ENCODE measurements at places on chromosomes 6 and 20.
A peak's percentile ranks its signal among the peaks of the same experiment; 100 is the strongest.

DNA sequence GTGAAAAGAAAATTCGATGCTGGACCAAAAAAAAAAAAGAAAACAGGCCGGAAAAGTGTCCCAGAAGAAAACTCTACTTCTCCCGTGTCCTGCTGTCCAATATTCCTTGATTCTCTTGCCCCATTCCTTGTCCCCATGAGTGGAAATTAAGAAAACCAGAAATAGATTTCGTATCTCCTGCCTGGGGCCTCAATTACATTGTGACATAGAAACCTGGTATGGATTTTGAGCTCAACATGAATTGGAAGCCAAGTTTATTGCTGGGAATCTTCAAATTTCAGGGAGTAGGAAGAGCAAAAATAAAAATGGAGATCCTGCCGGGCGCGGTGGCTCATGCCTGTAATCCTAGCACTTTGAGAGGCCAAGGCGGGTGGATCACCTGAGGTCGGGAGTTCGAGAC is 11.9 kb downstream of the ISM1 start:
- DNase-seq: no peak

DNA sequence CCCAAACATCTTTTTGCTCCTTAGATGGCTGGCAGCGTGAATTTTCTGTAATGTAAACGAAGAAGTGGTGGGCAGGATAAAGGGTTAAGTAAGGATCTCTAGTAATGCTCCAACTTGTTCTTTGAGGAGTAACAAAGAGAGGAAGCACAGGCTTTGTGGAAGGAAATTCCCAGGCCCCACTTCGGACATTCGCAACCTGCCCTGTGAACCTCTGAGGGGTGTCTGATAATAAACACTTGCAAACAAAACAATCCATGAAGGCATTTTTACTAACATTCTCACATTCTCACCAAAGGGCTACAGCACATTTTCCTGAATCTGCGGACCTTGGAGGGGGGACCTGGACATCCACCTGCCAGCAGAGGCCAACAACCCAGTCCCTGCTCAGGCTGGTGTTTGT is 25.8 kb upstream of the ADGRF5 start:
- no peak for DNase-seq

GRCh38 chr6:119161438-119161837 is 83.0 kb upstream of the FAM184A start:
- no peak for DNase-seq

DNA sequence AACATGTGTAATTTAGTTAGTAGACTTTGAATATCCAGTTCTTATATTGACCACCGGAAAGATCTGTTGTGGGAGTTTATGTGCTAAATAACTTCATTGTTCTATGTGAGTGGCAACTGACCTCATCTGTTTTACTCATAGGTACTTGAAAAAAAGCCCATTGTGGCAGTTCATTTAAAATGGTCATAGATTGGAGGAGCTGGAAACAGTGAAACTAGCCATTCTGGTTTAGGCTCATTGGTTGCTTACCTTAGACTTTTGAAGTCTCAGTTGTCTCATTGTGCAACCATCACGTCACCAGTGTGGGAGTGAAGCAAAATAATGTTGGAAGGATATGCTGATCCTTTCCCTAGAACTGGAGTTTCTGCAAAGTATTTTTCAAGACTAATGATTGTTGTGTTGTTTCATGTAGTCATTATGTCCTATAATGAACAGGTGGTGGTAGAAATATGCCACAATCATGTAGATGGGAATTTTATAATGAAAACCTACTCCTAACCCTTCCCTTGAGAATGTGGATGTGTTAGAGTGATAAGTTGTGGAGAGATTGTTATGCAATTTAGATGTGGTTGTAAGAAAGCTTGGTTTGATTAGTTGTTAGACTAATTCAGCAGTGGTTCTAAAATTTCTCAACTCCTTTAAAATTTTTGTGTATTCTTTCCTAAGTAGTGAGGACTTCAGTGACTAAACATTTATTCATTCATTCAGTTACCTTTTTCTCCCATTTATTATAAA is 18.3 kb downstream of the DSP start:
- DNase-seq: no peak

DNA sequence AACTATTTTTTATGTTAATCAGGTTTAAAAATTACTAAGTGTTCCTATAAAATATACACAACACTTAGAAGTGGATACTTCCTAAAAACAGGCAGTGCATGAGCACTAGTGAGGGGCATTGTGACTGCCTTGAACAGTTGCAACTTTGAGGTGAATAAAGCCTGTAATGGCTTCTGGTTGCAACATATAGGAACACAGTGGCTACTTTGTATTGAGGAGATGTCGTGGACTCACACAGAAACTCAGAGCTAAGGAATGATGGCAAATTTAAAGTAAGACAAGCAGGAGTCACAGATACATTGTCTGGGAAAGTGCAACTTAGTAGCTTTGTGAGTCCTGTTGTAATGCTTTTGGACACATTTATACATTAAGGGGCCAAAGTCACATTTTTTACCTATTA is 861 bp upstream of the HLA-A start:
- no peak for DNase-seq

- peak; percentile 35 for DNase-seq
Measured at GRCh38 chr6:131029626-131030297, 33.3 kb downstream of the EPB41L2 start.

GRCh38 chr6:40194447-40195170 is 260.3 kb upstream of the MOCS1 start:
- DNase-seq: no peak

- DNase-seq: no peak
Measured at GRCh38 chr6:136427378-136427717, 122.9 kb downstream of the MAP7 start.

DNA sequence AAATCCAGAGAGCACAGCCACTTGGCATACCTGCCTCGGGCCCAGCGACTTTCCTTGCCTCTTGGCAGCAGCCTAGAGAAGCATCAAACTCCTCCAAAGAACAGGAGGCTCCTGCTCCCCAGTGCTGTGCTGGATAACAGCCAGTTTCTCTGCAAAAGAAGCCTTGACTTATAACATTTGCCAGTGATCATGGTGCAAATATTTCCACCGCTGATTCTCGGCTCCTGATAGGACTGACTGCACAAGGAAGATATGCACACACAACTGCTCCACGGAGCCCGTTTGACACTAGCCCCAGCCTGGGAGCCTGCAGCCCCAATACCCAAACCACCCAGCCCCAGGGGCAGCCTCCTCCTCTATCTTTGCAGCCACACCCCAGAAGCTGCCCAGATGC is 17.5 kb downstream of the ACSS1 start:
- no peak for DNase-seq

- no peak for DNase-seq
Measured at GRCh38 chr6:111950661-111951496, 77.6 kb upstream of the FYN start.

GRCh38 chr20:33839591-33839990 is 28.4 kb downstream of the CHMP4B start:
- DNase-seq: no peak

- DNase-seq: no peak
Measured at GRCh38 chr20:3240776-3241363, 1.9 kb upstream of the SLC4A11 start.

- DNase-seq: no peak
Measured at GRCh38 chr20:36908603-36909002, 32.7 kb downstream of the TLDC2 start.

GRCh38 chr20:38726804-38727606 is 2.7 kb downstream of the SLC32A1 start:
- DNase-seq: no peak

- no peak for DNase-seq
Measured at GRCh38 chr6:52616059-52616690, 39.3 kb upstream of the TRAM2 start.

DNA sequence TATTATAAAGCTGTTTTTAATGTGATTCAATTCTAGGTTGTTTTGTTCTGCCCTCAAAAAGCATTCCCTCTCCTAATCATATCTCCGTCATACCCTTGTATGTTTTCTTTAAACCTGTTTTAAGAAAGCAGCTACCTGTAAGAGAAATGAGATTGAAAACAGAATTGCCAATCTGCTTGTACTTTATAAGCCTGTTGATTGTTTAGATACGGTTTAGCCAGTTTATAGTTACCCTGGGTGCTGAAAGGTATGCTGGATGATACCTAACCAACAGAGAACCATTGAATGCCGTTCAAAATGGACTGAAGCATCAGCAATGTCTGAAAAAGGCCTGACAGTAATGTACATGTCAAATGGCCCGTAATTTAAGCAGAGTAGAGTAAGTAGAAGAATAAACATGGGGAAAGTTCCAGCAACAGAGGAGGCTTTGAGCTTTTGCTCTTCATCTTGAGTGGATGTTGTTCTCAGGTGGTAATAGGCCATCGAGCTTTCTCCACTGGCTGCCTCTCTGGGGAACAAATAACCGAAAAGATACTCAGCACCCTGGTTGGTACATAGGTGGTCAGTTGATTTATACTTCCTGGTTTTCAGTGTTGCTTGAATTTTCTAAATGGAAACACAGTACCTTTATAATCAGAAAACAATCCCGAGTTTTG is 27.5 kb downstream of the PTPN1 start:
- DNase-seq: no peak

- DNase-seq: no peak
Measured at GRCh38 chr6:834190-834589, 141.3 kb upstream of the EXOC2 start.

DNA sequence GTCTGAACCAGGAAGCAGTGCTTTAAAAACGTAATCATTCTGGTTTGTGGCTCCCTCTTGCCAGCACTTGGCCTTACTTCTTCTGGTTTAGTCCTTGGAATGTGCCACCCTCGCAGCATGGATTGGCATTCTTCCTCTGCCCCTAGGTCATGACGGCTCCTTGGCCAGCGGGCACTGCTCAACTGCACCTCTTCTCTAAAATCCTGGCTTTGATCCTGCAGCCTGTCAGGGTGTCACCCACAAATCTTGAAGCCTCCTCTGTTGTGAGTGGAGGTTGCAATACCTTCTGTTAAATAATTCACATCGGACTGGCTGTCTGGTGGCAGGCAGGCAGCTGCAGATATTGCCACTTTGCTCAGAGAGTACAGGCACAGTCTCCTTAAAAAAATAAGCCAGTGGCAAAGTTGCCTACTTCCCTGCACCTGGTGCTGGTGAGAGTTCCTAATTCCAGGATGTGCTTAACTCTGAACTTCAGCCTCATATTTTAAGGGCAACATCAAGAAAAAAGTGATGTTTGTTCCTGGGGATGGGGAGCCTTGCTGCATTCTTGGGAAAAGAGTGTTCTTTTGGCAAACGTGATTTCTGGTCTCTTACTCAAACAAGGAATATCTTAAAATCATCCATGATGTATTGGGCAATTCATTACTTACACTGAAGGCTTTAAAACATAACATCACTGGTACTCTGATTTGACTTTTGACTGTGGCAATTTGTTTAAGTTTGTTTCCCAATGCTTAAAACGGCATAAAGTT is 179.8 kb downstream of the FOXA2 start:
- DNase-seq: no peak

DNA sequence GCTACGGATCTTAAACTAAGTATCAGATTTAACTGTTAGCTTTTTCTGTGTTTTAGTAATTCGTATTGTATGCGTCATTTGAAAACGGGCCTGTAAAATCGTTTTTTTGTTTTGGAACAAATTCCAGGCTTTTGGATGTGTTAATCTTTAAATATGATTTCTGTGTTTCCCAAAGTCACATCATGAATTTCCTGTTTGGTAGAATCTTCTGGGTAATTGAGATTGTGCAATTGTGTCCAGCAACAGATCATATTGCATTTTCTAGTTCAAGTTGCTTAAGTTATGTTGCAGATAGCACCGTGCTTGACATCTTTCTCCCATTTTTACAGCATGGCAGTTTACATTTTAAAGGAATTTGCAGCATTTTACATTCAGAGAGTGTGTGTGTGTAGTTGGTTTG is 1.9 kb downstream of the MAPK14 start:
- DNase-seq: peak; percentile 7

GRCh38 chr20:43955062-43955749 is 40.6 kb downstream of the TOX2 start:
- peak; percentile 85 for DNase-seq

- DNase-seq: no peak
Measured at GRCh38 chr6:141153563-141153962, 979.2 kb upstream of the GJE1 start.

GRCh38 chr6:47267301-47267700 is 42.4 kb downstream of the TNFRSF21 start:
- no peak for DNase-seq

DNA sequence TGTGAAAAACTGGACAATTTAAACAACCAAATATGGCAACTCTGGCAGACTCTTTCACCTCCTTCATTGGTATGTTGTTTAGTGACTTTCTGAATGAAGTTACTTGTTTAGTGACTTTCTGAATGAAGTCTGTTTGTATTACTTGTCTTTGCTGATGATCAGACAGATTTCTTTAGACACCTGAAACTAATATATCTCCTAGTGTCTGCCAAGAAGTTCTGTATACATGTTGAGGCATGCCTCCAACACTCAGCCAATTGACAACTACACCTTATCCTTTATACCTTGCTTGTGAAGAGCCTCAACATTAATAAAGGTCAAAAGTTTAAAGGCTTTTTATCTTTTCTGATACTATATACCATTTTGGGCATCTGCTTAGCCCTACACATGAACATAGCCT is 725.4 kb upstream of the EPHA7 start:
- DNase-seq: no peak

DNA sequence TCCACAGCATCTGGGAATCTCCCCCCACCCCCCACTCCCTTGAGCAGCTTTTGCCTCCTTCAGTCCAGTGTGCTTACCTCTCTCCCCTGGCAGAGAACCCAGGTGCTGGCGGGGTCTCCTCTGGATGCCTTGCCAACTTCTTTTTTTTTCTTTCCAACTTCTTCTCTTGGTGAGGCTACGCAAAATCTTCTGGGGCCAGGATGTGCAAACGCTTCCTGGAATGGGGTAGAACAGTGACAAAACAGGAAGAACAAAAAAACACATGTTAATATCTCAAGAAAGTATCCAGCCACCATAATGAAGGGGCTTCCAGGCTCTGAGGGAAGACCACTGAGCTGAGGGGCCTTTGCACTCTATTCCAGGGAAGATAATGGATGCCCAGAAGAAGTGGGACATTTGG is 53.9 kb upstream of the DDR1 start:
- no peak for DNase-seq

- no peak for DNase-seq
Measured at GRCh38 chr6:161094955-161095354, 103.4 kb downstream of the MAP3K4 start.

GRCh38 chr6:104771258-104771832 is 88.4 kb downstream of the HACE1 start:
- DNase-seq: no peak

GRCh38 chr20:63072991-63073737 is 66.4 kb upstream of the BHLHE23 start:
- no peak for DNase-seq

DNA sequence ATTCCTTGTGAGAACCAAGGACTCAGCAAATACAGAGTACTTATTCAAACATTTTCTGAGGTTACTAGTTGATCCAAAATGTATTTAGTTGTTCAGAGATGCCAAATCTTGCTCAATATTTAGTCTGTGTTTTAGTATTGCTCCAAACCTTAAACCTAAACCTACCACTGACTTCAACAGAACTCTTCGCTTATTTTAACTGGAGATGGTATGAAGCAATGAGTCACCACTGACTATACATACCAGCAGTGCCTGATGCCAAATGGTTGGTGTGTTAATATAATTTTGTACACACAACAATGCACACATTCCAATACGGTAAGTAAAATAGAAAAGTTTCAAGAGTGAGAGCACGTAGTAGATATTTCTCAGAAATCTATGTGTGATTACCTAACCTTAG is 1.9 kb upstream of the SPTLC3 start:
- DNase-seq: no peak

- DNase-seq: no peak
Measured at GRCh38 chr6:53931086-53931485, 136.3 kb downstream of the LRRC1 start.
